Activated T-helper 1 cell treated with Interleukin-2 at 50 U/mL for 16 hours (primary cell): ENCODE measurements at places on chromosomes 3 and 15.

GRCh38 chr3:76965122-76965725 is 74.7 kb upstream of the ROBO2 start:
- DNase-seq, result no peak

DNA sequence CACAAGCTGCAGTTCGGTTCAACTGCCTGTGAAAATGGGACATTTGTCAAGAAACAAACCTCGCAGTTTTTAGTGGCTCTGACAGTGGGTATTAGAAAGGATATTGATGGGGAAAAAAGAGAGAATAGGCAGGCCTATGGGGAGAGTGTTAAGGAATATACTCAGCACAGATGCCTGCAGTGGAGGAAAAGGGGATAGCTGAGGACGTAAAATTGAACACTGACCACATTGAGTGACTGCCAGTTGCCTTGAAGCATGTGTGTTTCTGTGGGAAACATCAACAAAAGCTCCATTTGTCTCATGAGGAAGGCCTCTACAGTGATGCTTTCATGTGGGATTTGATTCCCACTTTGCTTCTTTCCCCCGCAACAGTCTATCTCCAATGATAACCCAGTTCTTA is 1042.1 kb downstream of the TUSC7 start:
- DNase-seq, result no peak

- no peak for DNase-seq
Measured at GRCh38 chr3:193464889-193465288, 86.3 kb upstream of the ATP13A5 start.

- no peak for DNase-seq
Measured at GRCh38 chr3:114418107-114418506, 124.3 kb downstream of the TIGIT start.

GRCh38 chr15:44193651-44194322 is 1.3 kb downstream of the FRMD5 start:
- DNase-seq, result no peak

DNA sequence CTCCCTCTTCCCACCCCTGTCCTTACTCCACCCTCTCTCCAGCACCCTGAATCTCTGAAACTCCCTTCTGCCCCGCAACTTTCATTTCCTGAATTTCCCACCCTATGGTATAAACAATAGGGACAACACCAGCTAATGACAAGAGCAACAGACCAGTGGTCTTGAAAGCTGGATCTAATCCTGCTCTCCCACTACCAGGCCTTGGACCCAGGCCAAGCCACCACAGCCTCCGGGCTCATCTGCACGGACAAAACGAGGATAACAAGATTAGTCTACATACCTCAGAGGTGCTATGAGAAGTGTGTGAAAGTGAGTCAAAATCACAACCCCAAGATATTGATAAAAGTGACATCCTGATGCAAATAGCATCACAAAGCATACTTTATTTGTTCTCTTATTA is 128.6 kb downstream of the ERC2 start:
- no peak for DNase-seq
